ENCODE measurements at places on chromosomes 16 and 17. TPM values are rescaled to one million over a fixed set of nuclear protein-coding genes. Genes with fewer than 3 reads are reported as not detected.

Gene ALOX15
- total RNA-seq, result not detected

Gene SOST
- 0.05 TPM for total RNA-seq

Gene SNX20
- total RNA-seq, result 0.70 TPM

Gene CIITA
- 0.28 TPM for total RNA-seq

- no peak for DNase-seq
These were observed 10.5 kb downstream of the PDZD9 start for GRCh38 chr16:21990381-21990944.

GRCh38 chr16:60371591-60371990 lies 1637.5 kb upstream of the GOT2 start:
- no peak for DNase-seq

DNA sequence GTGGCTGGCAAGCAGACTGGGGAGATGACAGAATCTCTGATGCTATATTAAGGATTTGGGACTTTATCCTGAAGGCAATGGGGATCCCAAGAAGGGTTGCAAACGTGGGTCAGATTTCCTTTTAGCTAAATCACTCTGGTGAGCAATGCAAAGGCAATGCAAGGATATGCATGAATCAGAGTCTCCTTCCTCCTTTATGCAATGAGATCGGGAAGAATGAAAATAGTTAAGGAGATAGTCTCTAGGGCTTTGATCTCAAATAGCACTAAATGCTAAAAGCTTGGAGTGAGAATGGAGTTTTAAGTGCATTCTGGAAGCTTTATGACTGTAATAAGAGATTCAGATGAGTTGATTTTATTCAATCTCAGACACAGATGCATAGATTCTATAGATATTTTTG lies 27.2 kb upstream of the SHISA9 start:
- peak; percentile 62 for DNase-seq

GRCh38 chr16:68040506-68041288 lies 17.6 kb downstream of the DUS2 start:
- DNase-seq, result peak; percentile 89

- no peak for DNase-seq
These were observed 142.9 kb downstream of the C16orf78 start for GRCh38 chr16:49516382-49517036.

Data from dermis blood vessel endothelial cell (primary cell).